Cortex of kidney (tissue), 1 donor: ENCODE measurements at places on chromosomes 6 and 20.

- no peak for DNase-seq
Observed at GRCh38 chr6:89302195-89302770, 12.8 kb downstream of the GABRR2 start.

- DNase-seq: no peak
Observed at GRCh38 chr6:52547647-52548352, 29.1 kb downstream of the TRAM2 start.

DNA sequence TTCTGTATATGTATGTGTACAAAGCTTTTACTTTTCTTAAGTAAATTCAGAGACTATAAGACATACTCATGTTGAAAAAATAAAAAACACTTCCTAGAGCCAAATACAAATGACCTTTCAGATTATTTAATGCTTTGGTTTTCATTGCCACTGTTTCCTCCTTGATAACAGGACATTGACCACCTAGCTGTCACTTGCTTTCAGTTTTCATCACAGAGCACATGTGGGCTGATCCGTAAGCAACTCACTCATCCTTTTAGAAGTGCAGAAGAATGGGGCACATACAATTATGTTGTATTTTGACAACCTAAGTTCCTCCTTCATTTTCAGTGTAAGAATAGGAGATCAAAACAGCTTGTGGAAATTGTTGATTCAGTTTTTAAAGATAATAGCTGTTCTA, 6.2 kb downstream of the ZBTB2 start:
- no peak for DNase-seq

DNA sequence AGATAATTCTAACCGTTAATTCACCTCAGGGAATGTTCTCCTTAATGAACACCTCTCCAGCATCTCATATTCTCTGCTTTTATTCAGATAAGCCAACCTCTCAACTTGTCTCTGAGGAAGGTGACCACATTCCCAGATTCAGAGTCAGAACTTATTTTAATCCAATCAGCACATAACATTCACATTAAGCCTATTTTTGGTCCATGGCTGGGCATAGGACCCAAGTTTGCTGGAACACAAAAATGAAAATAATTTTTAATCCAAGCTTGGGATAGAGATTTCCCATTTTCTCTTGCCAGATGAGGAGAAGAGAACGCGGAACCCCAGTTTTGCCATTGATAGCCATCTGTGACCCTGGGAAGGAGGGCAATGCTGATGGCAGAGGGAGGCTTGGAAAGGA, 126.5 kb downstream of the FRK start:
- DNase-seq: no peak
